Heart left ventricle (tissue), 16 donors: ENCODE measurements at places on chromosomes 1 and 21.

GRCh38 chr21:30430170-30430655, at the start of gene KRTAP13-4:
Gene KRTAP13-4 (plus strand): TSS chr21:30430220. CDS start chr21:30430276, 56 bp downstream.
- no peak for DNase-seq

- no peak for DNase-seq
Observed at GRCh38 chr1:157325220-157325619, 187.0 kb upstream of the ETV3 start.

DNA sequence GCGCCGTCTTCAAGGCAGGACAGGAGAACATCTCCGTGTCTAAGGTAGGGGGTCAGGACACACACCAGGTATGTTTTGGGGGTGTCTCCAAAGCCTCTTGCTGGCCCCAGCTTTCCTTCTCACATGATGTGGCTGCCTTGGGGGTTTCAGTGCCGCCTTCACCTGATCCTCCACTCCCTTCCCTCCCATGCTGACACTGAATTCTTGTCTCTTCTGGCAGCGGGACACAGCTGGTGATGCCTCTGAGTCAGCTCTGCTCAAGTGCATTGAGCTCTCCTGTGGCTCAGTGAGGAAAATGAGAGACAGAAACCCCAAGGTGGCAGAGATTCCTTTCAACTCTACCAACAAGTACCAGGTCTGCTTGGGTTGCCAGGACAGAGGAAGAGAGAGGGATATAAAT, 13.5 kb downstream of the ATP1A2 start:
- no peak for DNase-seq

- no peak for DNase-seq
Observed at GRCh38 chr21:43835050-43835449, 30.0 kb upstream of the AGPAT3 start.
